HT1080 (cell line): ENCODE measurements at places on chromosomes 2 and 18. TPM values are rescaled to one million over a fixed set of nuclear protein-coding genes. Genes with fewer than 3 reads are reported as not detected.

GRCh38 chr2:94997981-94998930 lies 27.3 kb upstream of the MAL start:
- no peak for DNase-seq

DNA sequence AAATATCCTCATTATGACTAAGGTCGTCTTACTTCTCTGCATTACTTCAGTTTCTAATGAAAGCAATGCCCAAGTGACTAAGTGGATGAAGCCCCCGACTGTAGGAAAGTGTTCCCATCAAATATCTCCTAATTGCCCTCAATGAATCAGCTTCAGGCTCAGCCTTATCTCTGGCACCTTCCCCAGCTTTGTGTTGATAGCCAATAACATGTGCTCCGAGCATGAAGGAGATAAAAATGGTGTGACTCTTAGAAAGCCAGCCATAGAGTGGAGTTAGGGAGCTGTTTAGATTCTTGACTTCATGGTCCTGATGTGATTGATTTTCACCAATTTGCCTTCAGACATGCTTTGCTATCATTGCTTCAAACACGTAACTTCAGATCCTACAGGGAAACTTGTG lies 339.2 kb upstream of the NRP2 start:
- DNase-seq: no peak

- DNase-seq: no peak
These were observed 42.3 kb upstream of the GPC1 start for GRCh38 chr2:240392948-240393830.

- no peak for DNase-seq
These were observed 167.8 kb downstream of the NUP35 start for GRCh38 chr2:183292028-183292427.

DNA sequence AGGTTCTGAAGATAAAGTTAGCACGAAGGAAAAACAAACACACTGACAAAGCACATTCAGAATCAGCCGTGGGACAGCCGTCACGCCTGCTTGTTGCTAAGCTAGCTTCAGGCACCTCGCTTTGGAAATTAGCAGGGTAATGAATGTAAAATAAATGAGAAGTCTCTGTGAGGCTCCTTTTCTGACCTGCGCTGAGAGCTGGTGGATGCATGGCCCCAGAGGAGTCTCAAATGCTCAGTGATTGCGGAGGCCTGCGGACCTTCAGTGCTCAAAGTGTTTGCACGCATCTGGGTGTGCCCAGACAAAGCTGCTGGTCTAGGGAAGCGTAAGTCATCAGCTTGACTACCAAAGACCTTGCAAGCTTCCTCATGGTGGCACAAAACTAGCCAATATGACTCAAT lies 50.6 kb downstream of the CD8B2 start:
- no peak for DNase-seq

GRCh38 chr2:73975731-73976130 lies 9.0 kb upstream of the TET3 start:
- no peak for DNase-seq

DNA sequence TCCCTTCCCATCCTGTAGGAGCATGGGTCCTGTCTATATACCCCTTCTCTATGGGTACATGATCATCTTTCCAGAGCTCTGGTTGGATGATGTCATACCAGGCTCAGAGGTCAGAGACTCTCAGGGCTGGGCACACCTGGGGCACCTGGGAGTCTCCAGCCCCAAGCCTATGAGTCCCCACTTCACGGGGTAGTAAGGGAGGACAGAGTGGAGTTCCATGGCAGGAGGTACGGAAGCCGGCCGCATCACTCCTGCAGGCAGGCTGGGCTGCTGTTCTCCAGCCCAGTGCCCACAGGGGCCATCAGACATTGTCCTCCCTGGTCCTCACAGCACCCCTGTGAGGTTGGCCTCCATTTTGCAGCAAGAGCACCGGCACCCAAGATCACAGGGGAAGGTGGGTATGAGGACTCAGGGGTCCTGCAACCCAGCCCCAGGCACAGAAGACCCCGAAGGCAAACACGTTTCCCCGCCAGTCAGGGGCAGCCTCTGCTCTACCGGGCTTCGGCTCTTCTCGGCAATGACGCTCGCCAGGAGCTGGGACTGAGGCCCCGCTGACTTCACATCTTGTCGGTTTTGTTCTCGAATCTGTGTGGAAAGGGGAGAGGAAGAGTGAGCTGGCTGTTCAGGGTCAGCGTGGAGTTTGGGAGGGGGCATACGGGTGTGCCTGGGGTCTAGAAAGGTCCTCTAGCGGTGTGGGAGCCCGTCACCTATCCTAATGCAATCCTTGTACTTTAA lies 91.5 kb downstream of the ADD2 start:
- DNase-seq: no peak

GRCh38 chr18:43029414-43029813 lies 86.1 kb downstream of the RIT2 start:
- no peak for DNase-seq

- no peak for DNase-seq
These were observed 13.8 kb downstream of the CLK1 start for GRCh38 chr2:200850512-200851256.

DNA sequence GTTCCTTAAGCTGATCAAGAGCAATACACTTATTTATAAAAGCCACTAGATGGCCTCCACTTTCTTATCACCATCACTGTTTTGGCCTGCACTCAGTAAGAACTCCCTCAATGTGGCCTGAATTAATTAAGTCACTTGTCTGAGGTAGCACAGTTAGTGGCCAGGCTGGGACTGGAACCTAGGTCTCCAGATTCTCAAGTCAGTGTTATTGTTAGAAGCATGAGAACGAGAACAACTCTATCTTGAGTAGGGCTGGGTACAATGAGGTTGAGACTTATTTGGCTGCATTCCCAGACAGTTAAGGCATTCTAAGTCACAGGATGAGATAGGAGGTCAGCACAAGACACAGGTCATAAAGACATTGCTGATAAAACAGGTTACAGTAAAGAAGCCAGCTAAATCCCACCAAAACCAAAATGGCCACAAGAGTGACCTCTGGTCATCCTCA lies 115.8 kb downstream of the SS18 start:
- no peak for DNase-seq

DNA sequence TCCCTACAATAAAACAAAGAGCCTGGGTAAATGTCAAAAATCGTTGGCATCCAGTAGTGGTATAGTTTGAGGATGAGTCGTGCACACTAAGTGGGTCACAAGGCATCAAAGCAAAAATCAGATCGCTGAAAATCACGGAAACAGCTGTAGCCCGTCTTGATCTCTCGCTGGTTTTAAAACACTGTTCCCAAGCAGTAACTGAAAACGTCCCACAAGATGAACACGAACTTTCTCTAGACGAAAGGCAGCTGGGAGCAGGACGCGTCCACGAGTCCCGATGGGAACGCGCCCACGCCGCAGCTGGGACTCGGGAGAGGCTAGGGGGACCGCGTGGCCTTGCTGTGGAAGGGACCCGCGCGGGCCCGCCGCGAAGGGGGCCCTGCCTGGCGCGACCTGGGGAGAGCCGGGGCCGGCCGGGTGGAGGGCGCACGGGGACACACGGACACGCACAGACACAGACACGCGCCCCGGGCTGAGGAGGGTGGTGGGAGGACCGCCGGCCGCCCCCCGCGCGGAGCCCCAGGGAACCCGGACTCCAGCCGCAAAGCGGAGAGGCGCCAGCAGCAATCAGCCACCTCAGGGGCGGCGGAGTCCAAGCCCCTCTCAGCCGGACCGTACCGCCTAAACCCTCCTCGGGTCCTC lies 651 bp downstream of the STK17B start:
- DNase-seq: peak; percentile 53

GRCh38 chr2:169965495-169965894 lies 138.2 kb downstream of the UBR3 start:
- peak; percentile 5 for DNase-seq

GRCh38 chr2:42191285-42192009 lies 22.3 kb downstream of the EML4 start:
- no peak for DNase-seq

DNA sequence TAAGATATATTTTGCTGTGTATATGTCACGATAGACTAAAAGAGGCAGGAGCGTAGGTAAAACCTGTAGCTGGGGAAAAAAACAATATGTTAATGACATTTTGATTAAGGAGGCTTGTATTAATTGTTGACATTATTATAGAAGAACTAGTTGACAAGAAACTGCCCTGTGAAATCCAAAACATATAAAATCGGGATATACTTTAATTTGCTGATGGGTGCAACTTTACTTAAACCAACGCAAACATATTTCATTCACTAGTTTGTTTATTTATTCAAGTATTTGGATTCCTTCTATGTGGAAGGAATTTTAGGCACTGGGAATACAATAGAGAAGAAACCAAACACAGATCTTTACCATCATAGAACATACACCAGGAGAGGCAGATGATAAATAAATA lies 8.0 kb downstream of the WDR7 start:
- DNase-seq: no peak

GRCh38 chr2:147260241-147260640 lies 584.6 kb upstream of the ACVR2A start:
- no peak for DNase-seq

DNA sequence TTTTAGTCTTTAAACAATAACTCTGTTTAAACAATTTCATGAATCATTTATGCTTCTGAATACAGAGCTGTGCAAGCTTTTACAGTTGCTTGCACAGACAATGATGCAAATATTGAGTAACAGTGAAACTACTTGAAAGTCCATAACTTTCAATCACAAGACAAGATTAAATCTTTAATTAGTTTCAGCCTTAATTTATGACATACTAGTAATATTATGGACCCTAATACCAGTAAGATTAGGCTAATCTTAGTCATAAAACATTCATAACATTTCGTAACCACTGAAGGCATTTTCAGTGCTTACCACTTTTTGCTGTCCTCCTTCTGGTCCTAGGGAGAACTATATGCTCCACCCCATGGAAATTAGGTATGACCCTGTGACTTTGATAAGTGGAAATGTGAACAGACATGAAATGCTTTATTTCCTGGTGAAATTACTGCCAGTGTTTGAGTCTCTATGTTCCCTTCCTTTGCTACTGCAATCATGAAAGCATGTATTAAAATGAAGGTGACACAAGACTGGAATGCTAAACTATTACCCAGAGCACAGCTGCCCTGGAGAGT lies 1.8 kb upstream of the COBLL1 start:
- no peak for DNase-seq

DNA sequence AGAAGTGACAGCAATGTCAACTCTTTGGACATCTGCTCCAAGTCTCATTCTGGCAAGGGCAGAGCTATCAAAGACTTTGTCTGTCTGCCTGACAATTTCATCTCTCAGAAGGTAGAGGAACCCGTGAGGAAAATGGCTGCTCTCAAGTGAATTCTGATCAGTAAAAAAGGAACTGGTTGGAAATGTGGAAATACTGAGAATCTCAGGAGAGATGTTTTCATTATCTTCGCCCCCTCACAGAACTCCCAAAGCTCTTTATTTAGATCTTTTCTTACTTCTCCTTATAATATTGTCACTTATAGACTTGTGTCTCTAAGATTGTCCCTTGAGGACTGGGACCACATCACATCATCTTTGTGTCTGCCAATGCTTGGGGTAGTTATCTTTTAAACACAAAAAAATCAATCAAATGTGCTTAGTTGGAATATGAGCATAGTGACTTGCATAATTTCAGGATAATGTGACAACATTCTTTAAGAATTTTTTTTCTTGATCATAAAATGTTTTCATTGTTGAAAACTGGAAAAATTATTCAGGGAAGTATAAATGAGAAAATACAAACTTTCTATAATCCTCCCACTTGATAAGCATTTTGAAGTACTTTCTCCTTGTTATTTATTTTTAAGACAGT lies 68.2 kb upstream of the ITGB6 start:
- DNase-seq: no peak

DNA sequence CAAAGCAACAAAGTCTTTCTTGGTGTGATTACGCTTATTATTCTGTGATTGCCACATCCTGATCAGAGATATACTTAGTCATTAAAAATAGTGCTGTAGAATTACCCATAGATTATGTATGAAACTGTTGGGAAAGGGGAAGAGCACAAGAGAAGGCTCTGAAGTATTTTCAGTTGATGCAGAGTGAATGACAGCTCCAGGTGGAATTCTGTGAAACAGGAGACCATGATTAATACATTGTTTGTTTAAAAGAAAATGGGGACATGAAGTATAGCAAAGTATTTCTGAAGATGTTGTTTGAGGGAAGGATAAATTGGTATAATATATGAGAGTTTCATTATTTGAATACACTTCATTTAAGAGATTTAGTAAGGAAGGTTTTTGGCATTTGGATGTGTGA lies 307.6 kb upstream of the CDH20 start:
- DNase-seq: no peak

- DNase-seq: no peak
These were observed 89.9 kb downstream of the MTA3 start for GRCh38 chr2:42658306-42658705.

- DNase-seq: no peak
These were observed 326.8 kb downstream of the CCDC85A start for GRCh38 chr2:56510610-56511009.

DNA sequence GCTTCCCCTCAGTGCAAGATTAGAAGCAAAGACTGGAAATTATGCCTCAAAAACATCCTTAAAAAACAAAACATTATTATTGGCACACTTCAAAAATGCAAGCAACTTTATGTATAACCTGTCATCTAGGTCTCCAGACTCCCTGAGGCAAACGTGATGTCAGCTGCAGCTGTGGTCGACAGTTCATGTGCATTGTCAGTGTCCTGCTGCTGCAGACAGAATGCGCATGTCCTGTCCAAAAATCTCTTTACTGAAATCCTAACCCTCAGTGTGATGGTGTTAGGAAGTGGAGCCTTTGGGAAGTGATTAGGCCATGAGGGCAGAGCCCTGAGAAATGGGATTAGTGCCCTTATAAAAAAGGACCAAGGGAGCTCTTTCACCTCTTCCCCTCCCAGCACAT lies 126.9 kb downstream of the CYRIA start:
- DNase-seq: no peak

DNA sequence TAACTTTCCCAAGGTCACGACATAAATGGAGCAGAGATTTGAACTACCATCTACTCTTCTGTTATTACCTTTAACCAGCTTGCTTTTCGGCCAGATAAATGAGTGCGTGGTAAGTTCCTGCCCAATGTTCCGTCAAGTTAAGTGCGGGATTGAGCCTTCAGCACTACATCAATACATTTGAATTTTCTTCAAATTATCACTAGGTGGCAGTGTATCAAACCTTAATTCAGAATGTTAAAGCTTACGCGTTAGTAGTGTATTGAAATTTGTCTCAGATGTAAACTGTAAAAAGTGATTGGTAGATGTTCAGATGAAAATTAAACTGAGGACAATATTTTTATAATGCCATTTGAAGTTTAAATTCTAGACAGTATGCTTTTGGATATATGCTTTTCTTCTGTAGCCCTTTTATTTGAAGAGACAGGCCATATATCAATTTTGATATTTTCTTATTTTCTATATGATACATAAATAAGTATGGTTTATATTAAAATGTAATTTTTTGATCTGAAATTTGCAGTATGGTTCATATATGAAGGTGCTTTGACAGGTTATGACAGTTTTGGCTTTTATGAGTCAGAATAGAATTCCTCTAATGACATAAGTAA lies 681.3 kb downstream of the ADCYAP1 start:
- DNase-seq: peak; percentile 31

GRCh38 chr18:77702686-77703085 lies 453.0 kb downstream of the GALR1 start:
- no peak for DNase-seq

GRCh38 chr2:54969295-54969939 lies 80.8 kb downstream of the RTN4 start:
- no peak for DNase-seq

The GKN2 gene
- not detected in 2 replicates for total RNA-seq

The IL36B gene
- total RNA-seq: not detected in 2 replicates

The TEX44 gene
- not detected in 2 replicates for total RNA-seq

The CD207 gene
- total RNA-seq: not detected in 2 replicates

The NETO1 gene
- not detected in 2 replicates for total RNA-seq

The SIX3 gene
- not detected in 2 replicates for total RNA-seq

The REG1B gene
- total RNA-seq: not detected in 2 replicates

The TIGD1 gene
- 4.2 and 5.6 TPM in 2 replicates for total RNA-seq

The SCN3A gene
- 0.23 and 1.5 TPM in 2 replicates for total RNA-seq

The PDIA6 gene
- 262 and 287 TPM in 2 replicates for total RNA-seq

The RHBDD1 gene
- total RNA-seq: 7.7 and 14.0 TPM in 2 replicates

The CTAGE1 gene
- total RNA-seq: not detected in 2 replicates
